ENCODE measurements at places on chromosomes 5 and 9. TPM values are rescaled to one million over a fixed set of nuclear protein-coding genes. Genes with fewer than 3 reads are reported as not detected.
A peak's percentile ranks its signal among the peaks of the same experiment; 100 is the strongest.

TTC23L gene
- total RNA-seq = 1.00 TPM

LCN9 gene
- total RNA-seq = not detected

RAB3C gene
- not detected for total RNA-seq

CARD6 gene
- total RNA-seq = 2.9 TPM

GRCh38 chr5:11797132-11797531 is 107.1 kb downstream of the CTNND2 start:
- no peak overlapping the region for H3K27ac ChIP-seq
- DNase-seq = no peak
- no peaks in the 10 kb centered on the region for H3K27me3 ChIP-seq
- H3K4me1 ChIP-seq = no peaks in the 10 kb centered on the region
- H3K4me3 ChIP-seq = no peak overlapping the region
- H3K36me3 ChIP-seq = no peaks in the 10 kb centered on the region

DNA sequence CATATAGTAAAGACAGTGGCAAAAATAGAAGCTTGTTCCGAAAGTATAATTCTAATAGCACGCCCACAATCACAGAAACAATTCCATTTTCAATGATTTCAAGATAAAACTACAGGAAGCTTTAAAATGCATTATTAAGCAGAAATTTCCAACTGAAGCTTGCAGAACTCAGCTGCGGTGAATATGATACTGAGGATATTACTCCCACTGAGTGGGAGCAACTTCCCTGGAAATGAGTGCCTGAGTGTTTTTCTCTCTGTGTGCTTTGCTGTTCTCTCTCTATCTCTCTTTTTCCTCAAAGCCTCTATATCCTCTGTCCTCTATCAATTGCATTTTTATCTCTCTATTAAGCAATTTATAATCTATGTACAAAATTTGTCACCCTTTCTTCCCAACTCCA is 187.5 kb upstream of the PRDM9 start:
- H3K4me3 ChIP-seq = no peak overlapping the region
- DNase-seq = no peak
- H3K36me3 ChIP-seq = no peaks in the 10 kb centered on the region
- no peak overlapping the region for H3K27ac ChIP-seq
- H3K4me1 ChIP-seq = no peaks in the 10 kb centered on the region
- no peaks in the 10 kb centered on the region for H3K27me3 ChIP-seq

DNA sequence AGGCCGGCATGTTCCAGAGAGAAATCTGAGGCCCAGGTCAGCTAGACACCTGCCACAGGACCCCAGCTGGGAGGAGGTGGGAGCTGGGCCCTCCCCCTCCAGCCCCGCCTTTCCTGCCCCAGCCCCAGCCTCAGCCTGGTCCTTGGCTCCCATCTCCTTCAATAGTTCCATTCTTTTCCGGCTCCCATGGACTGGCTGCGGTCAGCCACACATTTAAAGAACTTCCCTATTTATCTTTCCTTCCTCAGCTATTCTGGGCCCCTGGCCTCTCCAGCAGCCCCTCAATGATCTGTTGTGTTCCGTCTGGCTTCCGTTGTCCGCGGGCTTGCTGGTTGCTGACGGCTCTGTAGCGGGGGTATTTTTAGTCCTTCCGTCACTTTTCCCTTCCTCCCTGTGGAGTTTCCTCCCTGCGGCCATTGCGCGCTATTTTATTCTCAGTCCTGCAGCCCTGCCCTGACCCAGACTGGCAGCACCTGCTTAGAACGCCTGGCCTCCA is 73.8 kb downstream of the AMBP start:
- H3K27me3 ChIP-seq = no peaks in the 10 kb centered on the region
- H3K4me3 ChIP-seq = no peak overlapping the region
- H3K36me3 ChIP-seq = no peaks in the 10 kb centered on the region
- no peak overlapping the region for H3K27ac ChIP-seq

GRCh38 chr5:84301535-84301934 is 83.1 kb downstream of the EDIL3 start:
- no peaks in the 10 kb centered on the region for H3K36me3 ChIP-seq
- DNase-seq = no peak
- no peaks in the 10 kb centered on the region for H3K4me1 ChIP-seq
- H3K27me3 ChIP-seq = no peaks in the 10 kb centered on the region

DNA sequence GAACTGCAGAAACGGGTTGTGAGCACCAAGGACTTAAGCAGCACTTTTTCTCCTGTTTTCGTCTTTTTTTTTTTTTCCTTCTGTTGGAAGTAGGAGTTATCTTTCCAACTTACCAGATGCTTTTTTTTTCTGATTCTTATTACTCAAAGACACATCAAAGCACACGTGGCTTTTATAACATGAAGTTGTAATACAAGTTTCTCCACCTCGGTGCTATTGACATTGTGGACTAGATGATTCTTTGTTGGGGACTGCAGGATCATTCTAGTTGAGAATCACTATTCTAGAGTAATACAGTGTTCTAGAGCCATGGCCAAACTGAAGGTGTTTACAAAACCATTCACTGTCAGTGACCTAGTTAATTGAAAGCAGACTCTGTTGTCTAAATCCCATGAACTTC is 51.5 kb downstream of the MYO10 start:
- H3K4me1 ChIP-seq = no peaks in the 10 kb centered on the region
- no peaks in the 10 kb centered on the region for H3K36me3 ChIP-seq
- no peak overlapping the region for H3K27ac ChIP-seq
- no peak overlapping the region for H3K4me3 ChIP-seq
- H3K27me3 ChIP-seq = no peaks in the 10 kb centered on the region
- DNase-seq = no peak

DNA sequence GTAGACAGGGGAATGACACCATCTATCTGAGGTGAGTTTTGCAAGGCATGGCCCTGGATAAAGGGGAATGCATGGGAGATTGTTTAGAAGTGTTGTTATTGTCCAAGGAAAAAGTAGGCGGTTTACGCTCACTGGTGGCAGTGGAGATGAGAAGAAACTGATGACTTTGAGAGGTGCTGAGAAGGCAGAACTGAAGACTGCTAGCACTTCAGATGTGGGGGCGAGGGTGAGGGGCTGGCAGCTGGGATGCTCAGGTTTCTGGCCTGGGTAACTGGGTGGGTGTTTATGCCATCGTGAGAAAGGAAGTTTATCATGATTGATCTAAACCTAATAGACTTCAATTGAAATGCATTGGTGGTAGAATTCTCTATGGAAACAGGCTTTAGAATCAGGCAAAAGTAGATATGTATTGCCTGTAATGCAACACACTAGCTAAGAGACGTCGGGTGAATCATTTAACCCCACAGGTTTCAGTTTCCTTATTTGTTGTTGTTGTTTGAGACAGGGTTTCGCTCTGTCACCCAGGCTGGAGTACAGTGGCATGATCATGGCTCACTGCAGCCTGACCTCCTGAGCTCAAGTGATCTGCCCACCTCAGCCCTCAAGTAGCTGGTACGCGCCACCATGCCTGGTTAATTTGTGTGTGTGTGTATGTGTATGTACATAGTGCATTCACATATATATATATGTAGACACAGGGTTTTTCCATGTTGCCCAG is 123.5 kb downstream of the SLC24A2 start:
- H3K27ac ChIP-seq = no peak overlapping the region
- H3K27me3 ChIP-seq = no peaks in the 10 kb centered on the region
- H3K4me3 ChIP-seq = no peak overlapping the region
- H3K4me1 ChIP-seq = no peaks in the 10 kb centered on the region
- no peaks in the 10 kb centered on the region for H3K36me3 ChIP-seq

- no peak for DNase-seq
- H3K27me3 ChIP-seq = no peaks in the 10 kb centered on the region
- H3K36me3 ChIP-seq = no peaks in the 10 kb centered on the region
- H3K4me1 ChIP-seq = no peaks in the 10 kb centered on the region
- H3K4me3 ChIP-seq = no peak overlapping the region
Observed at GRCh38 chr5:91128604-91129003, 254.5 kb downstream of the ARRDC3 start.

DNA sequence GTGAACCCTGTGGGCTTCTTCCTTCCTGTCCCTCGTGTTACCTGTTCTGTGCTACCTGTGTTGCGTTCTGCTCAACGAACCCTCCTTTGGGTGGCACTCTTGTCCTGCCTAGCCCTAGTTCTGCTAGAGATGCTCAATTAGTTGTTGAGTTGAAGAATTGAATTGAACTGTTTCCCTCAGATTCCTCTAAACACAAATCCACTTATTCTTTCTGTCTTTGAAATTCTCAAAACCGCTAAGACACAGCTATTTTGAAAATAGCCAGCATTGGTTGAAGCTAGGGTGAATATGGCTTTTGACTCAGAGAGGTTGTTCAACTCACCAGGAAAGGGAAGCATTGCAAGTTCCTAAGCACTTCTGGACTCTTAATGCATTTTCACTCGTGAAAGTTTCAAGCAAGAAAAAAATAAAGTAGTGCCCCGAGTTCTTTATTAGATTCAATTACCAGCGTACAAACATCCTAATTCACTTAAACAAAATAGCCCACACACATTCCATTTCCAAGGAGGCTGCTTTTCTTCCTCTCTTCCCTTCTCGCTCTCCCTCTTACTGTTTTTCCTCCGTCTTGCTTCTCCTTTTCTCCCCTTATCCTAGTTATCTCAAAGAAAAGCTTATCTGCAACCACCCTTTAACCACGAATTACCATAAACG is 642 bp upstream of the ITGA1 start:
- peaks cover 15% of the 10 kb centered on the region for H3K4me1 ChIP-seq
- no peak for DNase-seq
- H3K27ac ChIP-seq = peak overlapping the region; percentile 67
- no peaks in the 10 kb centered on the region for H3K27me3 ChIP-seq
- peak overlapping the region; percentile 71 for H3K4me3 ChIP-seq

- no peaks in the 10 kb centered on the region for H3K36me3 ChIP-seq
- no peak overlapping the region for H3K4me3 ChIP-seq
- no peak for DNase-seq
- no peak overlapping the region for H3K27ac ChIP-seq
- no peaks in the 10 kb centered on the region for H3K27me3 ChIP-seq
- H3K4me1 ChIP-seq = no peaks in the 10 kb centered on the region
Observed at GRCh38 chr5:103498800-103499551, 63.6 kb downstream of the NUDT12 start.

DNA sequence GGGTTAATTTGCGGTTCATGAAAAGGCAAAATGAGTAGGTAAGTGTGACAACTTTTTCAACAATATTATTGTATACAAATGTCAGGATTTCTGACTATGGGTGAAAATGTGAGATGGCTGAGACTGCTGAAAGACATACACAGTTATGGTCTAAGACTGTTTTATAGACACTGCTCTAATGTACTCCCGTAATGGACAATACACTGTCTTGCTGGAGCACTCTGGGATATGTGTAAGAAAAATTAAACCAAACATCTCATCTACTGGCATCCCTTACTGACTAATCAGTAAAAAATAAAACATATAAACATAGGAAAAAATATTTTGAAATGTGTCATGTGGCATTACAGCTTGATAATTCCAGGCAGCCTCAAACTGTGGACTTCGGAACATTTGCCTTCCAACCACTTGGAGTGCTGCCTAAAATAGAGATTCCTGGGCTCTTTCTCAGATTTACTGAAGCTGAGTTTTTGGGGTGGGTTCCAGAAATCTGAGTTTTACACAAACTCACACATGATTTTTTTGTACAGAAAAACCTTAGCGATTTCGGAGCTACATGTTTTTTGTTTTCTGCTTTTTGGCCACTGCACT is 233.9 kb upstream of the TBCA start:
- H3K4me3 ChIP-seq = no peak overlapping the region
- H3K36me3 ChIP-seq = no peaks in the 10 kb centered on the region
- H3K4me1 ChIP-seq = no peaks in the 10 kb centered on the region
- DNase-seq = no peak

GRCh38 chr5:108661024-108661423 is 86.7 kb upstream of the FER start:
- H3K27ac ChIP-seq = no peak overlapping the region
- no peaks in the 10 kb centered on the region for H3K36me3 ChIP-seq
- H3K4me3 ChIP-seq = no peak overlapping the region
- no peak for DNase-seq
- H3K4me1 ChIP-seq = no peaks in the 10 kb centered on the region

DNA sequence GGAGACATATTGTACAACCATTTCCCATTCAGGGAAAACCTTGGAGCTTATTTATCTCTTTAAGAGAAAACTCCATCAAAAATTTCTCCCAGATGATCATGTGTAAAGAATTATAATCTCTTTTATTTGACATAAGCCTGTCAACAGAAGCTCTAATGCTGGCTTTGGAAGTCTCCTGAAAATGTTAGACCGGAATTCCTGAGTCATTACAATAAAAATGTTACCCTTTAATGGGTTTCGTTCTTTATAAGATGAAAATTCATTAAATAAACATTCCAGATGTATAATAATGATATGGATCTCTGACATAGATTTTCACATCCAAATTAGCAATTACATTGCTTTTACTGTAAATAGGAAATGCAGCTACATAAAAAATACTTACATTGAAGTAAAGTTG is 1036.4 kb downstream of the EFNA5 start:
- no peaks in the 10 kb centered on the region for H3K36me3 ChIP-seq
- DNase-seq = no peak
